ENCODE measurements at places on chromosomes 11 and 22.
A peak's percentile ranks its signal among the peaks of the same experiment; 100 is the strongest.

- no peak for DNase-seq
Measured at GRCh38 chr22:20624161-20624616, 116.8 kb downstream of the MED15 start.

GRCh38 chr11:1779806-1780699 is 16.3 kb upstream of the CTSD start:
- no peak for DNase-seq

GRCh38 chr22:44930711-44931035 is 79.1 kb downstream of the PHF21B start:
- no peak for DNase-seq

- no peak for DNase-seq
Measured at GRCh38 chr11:116331381-116331780, 441.4 kb downstream of the BUD13 start.

GRCh38 chr11:27433742-27434141 is 38.8 kb downstream of the LGR4 start:
- DNase-seq: no peak

DNA sequence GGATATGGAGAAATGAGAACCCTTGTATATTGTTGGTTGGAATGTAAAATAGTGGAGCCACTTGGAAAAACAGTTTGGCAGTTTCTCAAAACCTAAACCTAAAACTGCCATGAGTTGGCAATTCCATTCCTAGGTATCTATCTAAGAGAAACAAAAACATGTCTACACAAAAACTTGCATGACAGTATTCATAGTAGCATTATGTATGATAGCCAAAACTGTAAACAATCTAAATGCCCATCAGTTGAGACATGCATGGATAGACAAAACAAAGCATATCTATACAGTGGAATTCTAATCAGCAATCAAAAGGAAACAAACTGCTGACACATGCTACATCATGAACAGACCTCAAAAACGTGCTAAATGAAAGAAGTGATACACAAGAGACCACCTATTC is 34.9 kb downstream of the TRAF6 start:
- DNase-seq: no peak

GRCh38 chr11:103528596-103528995 is 419.4 kb downstream of the DYNC2H1 start:
- DNase-seq: peak; percentile 5

DNA sequence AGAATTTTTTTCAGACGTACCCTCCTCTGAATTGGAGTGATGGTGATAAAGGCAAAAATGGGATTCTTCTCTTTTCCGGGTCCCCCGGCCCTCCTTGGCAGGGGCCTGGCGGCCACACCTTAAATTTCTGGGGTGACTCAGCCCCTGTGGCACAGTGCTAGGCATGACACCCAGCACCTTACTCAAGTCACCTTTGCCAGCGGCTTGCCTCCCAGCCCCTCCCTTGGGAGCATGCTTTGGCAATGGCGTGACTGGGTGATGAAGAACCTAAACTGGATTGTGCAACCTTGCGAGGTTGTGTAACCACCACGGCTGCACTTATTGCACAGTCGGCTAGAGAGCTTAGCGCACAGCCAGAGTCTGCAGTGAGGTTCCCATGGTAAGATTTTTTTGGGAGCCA is 16.2 kb upstream of the LDLRAD3 start:
- DNase-seq: no peak

DNA sequence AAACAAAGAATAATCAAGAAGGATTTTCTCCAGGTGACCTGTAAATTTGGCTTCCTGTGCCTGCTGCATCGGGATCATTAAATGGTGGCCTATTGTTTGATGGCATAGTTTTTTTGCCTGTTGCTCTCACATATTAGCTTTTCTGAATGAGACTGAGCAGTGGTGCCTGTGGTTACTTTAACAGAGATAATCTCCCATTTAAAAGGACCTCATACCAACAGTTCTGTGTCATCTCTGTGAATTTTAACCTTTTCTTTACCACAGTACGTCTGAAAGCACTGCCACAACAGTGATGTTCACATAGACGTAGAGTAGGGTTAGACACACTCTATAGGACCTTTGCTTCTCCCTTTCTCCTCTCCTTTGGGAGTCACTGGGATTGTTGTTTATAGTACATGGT is 22.9 kb upstream of the RCE1 start:
- no peak for DNase-seq

DNA sequence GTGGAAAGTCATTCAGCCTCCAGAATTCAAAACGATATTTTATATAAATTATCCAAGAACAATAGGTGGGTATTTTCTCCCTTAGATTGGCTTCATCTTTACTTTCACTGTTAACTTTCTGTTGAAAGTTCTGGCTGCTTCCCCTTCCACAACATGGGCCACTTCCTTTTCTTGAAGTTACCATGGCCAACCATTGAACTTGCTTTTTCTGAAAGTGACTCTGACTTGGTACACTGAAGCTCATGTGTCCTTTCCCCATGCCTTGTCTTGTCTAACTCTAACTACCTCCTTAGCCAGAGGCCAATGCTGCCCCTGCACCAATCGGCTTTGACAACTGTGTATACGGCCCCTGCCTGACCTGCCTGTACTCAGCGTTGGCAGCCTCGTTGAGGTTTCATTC is 225.2 kb downstream of the FAT3 start:
- DNase-seq: no peak

All from NCI-H748 treated with DMSO at 0.1 percent for 48 hours (cell line).